Substantia nigra (tissue), 51 donors: ENCODE measurements at places on chromosomes 11 and 22.
A peak's percentile ranks its signal among the peaks of the same experiment; 100 is the strongest.

- DNase-seq: no peak
Measured at GRCh38 chr11:128716661-128717210, 22.9 kb downstream of the FLI1 start.

GRCh38 chr11:2837096-2837601 lies 48.4 kb downstream of the CDKN1C start:
- DNase-seq: no peak

DNA sequence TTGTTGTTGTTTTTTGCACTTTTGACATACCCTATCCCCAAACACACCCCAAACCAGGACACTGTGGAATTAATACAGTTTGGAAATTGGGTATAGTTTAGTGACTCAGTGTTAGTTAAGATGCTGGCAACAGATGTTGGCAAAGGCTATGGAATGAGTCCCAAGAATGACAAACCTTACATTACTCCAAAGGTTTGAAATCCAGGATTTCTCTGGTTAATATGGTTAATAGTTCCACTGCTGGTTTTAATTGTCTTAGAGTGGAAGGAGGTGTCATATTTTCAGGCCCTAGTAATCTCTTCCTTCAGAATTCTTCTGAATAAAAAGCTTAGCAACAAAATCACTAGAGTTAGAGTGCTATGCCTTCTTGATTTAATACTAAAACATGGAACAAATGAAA lies 775 bp downstream of the LPXN start:
- no peak for DNase-seq

- DNase-seq: no peak
Measured at GRCh38 chr22:30027169-30027568, 53.1 kb upstream of the HORMAD2 start.

DNA sequence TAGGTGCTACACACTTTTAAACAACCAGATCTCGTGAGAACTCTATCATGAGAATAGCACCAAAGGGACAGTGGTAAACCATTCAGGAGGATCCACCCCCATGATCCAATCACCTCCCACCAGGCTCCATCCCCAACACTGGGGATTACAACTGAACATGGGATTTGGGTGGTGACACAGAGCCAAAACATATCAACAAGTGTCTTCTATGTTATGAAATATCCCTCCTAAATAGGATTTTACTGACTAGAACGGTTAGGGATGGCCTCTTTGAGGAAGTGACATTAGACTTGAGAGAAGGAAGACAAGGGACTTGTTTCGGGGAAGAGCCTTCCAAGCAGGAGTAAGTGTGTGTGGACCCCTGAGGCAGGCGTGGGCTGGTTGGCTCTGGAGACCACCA lies 11.9 kb upstream of the MRPL11 start:
- no peak for DNase-seq

- no peak for DNase-seq
Measured at GRCh38 chr22:39087881-39088684, 9.0 kb upstream of the APOBEC3H start.

DNA sequence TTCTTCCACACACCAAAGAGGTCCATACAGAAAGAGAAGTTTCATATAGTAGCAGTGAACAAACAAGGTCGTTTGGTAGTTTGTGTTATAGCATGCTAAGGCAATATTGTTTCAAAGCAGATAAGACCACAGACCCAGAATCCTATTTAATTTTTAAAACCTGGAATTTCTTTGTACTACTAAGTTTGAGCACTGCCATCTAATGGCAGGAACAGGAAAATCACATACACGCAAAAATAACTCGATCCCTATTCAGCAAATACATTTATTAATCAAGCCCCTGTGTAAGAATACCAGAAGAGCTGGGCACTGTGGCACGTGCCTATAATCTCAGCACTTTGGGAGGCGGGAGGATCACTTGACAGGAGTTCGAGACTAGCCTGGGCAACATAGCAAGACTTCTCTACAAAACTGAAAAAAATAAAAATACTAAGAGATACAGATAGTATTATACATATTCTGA lies 2.9 kb upstream of the BTBD10 start:
- no peak for DNase-seq

DNA sequence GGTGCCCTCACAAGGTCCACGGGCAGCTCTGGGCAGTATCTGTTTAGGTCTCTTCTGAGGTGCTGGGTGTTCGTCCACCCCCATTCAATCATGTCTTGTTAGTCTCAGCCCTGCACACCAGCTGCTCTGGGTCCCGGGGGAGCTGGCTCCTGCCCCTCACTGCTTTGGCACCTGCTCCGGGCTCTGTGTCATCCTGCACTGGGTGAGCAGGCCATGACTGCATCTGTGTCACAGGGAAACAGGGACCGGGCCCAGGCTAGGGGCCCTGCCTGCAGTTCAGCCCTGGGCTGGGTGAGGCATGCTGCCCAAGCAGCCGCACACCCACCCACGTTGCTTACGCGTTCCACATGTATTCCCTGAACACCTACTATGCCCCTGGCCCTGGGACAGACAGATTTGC lies 43.9 kb downstream of the ELFN2 start:
- no peak for DNase-seq

GRCh38 chr11:13391217-13391616 lies 71.8 kb downstream of the BTBD10 start:
- no peak for DNase-seq

- DNase-seq: no peak
Measured at GRCh38 chr11:35343033-35343598, 76.2 kb downstream of the SLC1A2 start.

- DNase-seq: no peak
Measured at GRCh38 chr11:12430351-12430750, 53.0 kb downstream of the PARVA start.

DNA sequence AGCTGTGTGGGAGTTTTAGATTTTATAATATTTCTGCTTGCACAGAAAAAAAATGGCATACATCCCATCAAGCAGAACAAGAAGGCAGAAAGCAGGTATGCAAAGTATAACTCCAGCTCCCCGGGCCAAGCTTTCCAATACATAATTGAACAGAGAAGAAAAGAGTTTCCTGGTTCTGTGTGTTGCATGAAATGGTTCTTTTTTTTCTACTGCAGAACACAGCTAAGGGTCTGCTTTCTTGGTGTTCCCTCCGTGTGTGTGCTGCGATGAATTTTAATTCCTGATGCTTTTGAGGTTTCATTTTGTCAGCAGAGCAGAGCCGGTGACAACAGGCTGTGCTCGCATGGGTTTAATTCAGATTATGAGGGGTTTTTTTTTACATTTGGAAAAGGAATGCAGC lies 70.7 kb upstream of the TTC12 start:
- DNase-seq: no peak

DNA sequence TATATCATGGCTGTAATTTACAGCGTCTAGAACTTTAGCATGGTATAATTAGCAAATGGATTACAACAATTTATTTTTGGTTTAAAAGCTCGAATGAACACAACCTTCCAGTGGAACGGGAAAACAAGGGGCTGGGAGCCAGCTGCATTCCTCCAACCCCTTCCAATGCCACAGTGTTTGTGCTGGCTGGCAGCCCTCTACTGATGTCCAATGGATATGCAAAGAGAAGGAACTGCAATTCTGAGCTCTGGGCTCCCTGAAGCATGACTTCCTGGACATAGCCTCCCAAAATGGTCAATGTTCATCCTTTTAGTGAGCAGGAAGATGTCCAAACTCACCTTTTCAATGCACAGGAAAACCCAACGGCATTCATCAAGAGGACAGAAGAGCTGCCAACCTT lies 288.3 kb downstream of the TENM4 start:
- DNase-seq: no peak

GRCh38 chr11:31422703-31423102 lies 53.0 kb downstream of the DNAJC24 start:
- no peak for DNase-seq

- DNase-seq: no peak
Measured at GRCh38 chr22:32615874-32616564, 141.4 kb downstream of the FBXO7 start.

DNA sequence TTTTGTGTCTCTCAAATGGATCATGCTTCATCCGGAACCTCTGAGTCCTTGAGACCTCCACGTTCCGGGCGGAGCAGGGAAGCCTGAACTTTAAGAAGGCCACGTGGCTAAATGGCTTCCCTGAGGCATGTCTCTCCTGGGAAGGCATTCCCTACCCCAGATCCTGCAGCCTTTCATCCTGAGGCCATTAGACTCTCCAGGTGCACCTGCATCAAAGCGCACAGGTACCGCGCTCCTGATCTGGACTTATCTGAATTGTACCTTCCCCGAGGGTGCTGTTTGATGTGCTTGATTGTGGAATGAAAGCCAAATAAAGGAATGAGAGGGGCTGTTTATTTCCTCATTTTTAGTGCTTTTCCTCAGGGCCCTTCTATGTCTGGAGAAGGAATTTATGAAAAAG lies 22.5 kb downstream of the C22orf31 start:
- DNase-seq: no peak

DNA sequence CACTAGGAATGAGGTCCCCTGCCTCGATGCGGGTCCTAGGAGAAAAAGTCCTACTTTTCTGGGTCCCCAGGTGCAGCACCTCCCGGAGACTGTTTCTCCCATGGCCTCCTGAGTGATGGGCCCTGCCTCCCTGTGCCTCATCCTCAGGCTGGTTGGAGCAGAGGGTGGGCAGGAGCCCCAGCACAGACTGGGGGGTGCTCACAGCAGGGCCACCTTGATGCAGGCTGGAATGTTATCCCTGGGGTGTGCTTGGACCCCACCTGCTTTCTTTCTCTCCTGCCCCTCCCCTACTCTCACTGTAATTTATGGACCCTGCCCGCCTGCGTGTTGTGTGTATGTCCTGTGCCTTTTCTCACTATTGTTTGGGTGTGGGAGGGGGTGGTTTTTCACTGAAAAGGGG lies 8.1 kb downstream of the SHISA8 start:
- DNase-seq: no peak

DNA sequence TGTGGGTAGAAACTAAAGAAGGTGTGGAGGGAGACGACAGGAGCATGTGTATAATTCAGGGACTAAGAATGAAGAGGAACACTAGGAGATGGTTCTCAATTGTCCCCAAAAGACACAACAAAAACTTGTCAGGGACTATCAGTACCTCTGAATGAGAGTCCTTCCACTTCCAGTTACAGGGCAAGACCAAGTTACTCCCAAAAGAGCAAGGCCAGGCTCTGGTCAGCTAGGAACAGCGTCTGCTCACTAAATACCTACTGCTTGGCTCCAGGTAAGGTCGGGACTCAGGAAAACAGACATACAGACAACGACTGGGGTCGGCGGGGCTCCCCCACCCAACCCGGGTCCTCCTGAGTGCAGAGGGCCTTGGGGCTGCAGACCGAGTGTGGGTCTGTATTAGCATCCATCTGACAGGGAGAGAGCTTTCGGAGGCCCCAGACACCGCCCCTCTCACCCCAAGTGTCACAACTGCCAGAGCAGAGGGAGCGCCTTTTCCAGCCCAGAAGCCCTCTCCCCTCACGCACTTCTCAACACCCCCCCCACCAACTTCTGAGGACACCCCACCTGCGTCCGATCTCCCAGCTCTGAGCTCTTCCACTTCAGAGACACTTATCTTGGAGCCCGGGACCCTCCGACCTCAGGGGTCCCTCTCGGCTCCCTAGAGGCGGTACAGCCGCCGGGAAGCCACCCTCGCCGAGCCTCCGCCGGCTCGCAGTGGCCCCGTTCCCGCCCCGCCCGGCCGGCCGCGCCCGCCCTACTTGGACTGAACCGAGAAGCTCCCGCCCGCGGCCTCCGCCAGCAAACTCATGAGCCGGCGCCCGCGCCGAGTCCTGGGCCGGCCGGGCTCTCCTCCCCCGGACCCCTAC lies 522 bp downstream of the RHOG start:
- no peak for DNase-seq

- DNase-seq: no peak
Measured at GRCh38 chr22:35192129-35192918, 65.0 kb upstream of the HMGXB4 start.

DNA sequence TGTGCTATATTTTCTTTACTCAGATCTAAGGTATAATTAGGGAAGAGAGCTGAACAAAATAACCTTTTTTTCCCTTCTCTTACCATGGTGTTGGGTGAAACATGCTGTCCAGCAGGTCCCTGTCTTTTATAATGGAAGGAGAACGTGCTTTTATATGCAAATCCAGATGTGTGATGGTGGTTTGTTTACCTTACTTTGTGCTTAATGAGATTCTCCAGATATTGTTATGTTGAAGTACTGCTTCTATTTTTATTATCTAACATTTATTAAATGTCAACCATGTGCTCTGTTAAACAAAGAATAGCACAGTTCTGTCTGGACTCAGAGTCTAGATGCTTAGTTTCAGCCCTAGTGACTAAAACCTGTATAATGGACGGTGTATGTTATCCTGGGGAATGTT lies 10.1 kb upstream of the GRIK4 start:
- DNase-seq: no peak

DNA sequence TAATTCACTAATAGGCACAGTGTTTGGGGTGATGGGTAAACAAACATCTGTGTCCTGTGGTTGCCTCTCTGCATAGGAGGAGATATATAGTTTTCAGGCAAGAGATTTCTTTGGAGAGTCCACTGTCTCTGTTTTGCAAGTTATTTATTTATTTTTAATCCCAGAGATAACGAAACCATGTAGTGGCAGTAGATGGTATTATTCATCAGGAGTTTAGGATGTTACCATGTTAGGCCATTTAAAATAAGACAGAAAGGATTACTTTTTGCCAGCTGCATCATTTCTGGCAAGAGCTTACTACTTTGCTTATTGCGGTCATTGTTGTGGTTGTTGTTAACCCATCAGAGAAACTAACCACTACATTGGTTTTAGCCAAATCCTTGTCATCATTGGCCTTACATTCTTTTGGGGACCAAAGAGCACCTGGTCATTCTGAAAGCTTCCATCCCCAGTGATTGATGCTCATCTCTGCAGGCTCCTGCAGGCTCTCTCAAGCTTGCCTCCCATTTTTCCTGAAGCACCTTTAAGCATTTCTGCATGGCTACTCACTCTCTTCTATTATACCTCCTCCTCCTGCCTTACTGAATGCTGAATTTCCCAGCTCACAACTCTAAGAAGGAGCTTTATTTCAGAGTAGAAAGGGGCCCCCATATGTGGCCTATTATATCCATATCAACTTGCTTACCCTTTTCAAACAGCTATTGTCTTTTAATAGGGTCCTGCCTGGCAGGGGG lies 84.4 kb downstream of the CSTPP1 start:
- no peak for DNase-seq

DNA sequence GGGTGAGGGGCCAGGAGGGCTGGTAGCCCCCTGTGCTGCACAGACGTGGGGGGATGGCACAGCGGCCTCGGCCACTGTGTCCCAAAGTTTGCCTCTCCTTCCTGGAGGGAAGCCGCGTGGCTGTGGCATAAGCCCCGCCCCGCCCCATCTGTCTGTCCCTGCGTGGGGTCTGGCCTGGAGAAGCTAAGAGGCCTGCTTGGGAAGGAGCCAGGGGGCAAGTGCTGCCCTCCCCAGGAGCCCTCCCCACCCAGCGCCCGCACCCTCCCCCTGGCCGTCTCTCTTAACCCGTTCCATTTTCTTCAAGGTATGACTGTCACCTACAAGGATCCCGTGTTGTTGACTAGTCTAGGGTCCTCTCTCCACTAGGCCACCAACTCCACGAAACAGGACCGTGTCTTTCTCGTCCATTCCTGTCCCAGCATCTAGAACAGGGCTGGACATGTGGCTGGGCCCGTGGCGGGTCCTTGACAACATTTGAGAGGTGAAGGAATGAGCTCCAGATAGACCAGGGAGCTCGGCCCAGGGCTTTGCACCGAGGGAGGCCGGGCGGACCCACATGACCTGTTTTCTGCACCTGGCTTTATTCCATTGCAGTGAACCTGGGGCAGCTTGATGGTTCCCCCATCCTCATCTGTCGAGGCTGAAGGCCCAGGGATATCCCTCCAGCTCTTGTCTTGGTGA lies 428.0 kb downstream of the TBC1D22A start:
- no peak for DNase-seq

- no peak for DNase-seq
Measured at GRCh38 chr11:3138178-3139085, 26.7 kb downstream of the OSBPL5 start.

- DNase-seq: peak; percentile 85
Measured at GRCh38 chr11:48081151-48082010, 101.0 kb downstream of the PTPRJ start.
